ENCODE measurements at places on chromosomes 2 and 18.

DNA sequence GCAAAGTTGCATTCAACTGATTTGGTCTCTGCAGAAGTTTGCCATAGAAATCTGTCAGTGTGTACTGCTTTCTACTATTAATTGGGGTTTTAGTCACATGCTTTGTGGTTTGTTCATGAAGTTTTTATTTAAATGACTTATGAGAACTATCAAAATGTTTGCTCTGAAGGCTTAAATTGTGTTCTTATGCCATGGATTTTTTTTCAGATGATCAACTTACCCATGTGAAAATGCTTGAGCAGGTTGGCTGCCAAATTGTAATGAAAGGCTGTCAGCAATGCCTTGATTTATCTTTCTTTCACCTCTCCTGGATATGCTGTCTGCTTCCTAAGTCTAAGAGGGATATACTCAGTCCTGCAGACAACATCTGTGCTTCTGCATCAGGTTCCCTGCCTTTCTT, 50.7 kb downstream of the FMNL2 start:
- no peak for DNase-seq

- DNase-seq, result no peak
These were observed 185.8 kb downstream of the GFPT1 start for GRCh38 chr2:69201259-69201658.

GRCh38 chr2:195543902-195544894, 112.8 kb upstream of the SLC39A10 start:
- no peak for DNase-seq

- DNase-seq, result no peak
These were observed 318.7 kb downstream of the PDE11A start for GRCh38 chr2:177753682-177754491.

DNA sequence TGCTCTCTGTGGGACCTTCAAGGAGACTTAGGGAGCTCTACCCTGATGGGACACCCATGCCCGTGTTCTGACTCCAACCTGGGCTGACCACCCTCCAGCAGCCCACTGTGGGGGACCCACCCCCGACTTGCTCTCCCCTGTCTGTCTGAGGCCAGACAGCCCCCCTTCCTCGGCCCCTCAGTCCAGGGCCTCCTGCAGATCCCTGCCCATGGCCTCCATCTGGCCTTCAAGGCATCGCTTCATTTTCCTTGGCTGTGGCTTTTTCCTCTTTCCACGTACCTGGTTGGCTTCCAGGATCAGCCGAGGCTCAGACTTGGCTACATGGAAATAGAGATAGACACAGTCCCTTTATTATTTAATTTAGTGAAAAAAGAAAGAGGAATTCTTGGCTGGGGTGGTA, 290.0 kb downstream of the CYP26B1 start:
- DNase-seq, result no peak

DNA sequence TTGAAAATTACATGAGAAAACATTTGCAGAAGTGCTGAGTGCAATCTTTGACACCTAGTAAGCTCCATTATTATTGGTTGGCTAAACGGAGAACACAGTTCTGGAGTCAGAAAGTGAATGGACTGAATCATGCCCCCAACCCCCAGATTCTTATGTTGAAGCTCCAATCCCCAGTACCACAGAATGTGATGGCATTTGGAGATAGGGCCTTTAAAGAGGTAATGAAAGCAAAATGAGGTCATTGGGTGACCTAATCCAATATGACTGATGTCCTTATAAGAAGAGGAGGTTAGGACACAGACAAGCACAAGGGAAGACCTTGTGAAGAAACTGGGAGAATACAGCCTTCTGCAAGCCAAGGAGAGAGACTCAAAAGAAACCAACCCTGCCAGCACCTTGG, 200.9 kb upstream of the EPAS1 start:
- DNase-seq, result no peak

- DNase-seq, result peak; percentile 33
These were observed 169.2 kb upstream of the FHL2 start for GRCh38 chr2:105567996-105568494.

GRCh38 chr18:47842836-47843235, 87.6 kb downstream of the SMAD2 start:
- no peak for DNase-seq

- DNase-seq, result no peak
These were observed 35.4 kb downstream of the INPP4A start for GRCh38 chr2:98479959-98480524.

GRCh38 chr2:14492920-14493503, 139.5 kb upstream of the LRATD1 start:
- DNase-seq, result no peak

DNA sequence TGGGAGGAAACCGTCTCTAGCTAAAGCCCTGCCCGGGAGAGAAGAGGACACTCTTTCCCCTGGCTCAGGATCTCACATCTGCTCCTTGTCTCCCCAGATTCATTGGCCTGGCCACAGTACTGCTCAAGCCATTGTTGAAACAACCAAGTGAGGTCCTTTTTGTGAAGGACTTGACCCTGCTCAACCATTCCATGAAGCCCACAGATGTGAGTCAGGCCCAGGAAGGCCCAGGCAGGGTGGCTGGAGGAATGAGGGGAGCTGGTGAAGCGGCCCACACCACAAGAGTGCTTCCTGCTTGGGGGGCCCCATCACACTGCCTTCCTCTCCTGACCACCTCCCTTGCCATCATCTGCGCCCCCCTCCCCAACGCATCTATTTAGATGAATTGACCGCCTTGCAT, 5.1 kb downstream of the FER1L5 start:
- DNase-seq, result no peak

DNA sequence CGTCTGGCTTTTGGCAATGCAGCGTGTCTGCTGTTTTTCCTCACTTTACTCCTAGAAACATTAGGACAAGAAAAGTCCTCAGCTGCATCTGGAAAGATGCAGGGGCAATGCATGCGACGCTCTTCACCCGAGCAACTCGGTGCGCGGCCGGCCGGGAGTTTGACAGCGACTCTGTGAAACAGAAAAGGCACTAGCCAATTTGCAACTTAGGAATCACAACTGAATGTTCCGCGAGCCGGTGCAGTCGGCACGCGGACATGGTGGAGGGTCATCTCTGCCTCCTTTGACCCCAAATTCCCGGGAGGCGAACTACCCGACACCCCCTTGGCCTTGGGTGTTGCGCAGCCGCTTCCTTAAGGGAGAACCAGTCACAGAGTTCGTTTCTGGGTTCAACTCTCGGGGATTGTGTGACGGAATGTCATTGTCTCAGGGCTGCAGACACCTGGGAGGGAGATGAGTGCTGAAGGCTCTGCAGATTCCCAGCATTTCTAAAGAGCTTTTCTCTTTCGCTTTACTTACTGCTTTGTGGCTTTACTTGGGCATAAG, 9.8 kb downstream of the NR4A2 start:
- peak; percentile 25 for DNase-seq

DNA sequence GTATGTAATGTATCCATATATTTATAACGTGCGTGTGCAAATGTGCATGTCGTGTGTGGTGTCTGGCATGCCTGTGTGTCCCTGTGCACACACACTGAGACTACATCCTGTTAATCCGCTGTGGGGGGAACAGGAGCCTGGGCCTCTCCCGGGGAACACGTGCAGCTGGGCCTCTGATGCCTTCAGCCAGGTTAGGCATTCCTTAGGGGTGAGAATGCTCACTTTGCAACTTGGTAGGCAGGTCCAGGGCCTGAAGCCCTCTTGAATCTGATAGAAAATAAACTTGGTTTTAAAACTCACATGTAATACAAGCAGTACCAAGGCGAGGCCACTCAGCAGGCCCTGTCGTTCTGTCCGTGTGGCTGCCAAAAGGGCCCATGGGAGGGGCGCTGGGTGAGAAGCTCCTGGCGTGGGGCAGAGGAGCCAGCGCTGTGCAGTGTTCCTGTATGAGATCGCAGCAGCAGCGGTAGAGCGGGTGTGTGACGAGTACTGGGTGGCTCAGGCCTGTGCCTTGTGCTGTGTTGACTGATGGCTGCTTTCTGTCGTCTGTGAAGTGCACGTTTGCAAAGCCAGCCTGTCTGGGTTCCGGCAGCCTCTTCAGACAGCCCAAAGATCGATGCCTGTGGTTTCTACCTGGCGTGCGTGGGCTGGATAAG, 16.2 kb downstream of the SALL3 start:
- DNase-seq, result no peak

- no peak for DNase-seq
These were observed 217.6 kb downstream of the NDUFA10 start for GRCh38 chr2:239807568-239807967.

- DNase-seq, result no peak
These were observed 34.0 kb downstream of the LBH start for GRCh38 chr2:30265052-30266015.

- no peak for DNase-seq
These were observed 514.9 kb downstream of the PTPRM start for GRCh38 chr18:8081872-8082553.

DNA sequence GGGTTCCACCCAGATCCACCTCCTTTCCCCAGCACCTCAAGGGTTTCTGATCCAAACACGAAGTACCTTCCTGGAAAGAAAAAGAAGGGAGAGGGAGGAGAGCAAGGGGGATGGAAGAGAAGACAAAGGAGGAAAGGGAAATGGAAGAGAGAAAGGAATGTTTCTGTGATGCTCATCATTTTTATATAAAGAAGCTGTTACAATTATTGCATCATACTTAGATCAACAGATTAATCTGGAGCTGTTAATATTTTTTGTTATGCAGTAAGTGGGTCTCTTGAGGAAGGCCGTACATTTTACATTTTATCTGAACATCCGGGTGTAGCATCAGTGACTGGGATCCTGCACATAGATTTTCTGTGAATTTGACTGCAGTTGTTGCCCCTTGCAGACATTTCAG, 60.6 kb upstream of the NEDD4L start:
- no peak for DNase-seq

GRCh38 chr2:126312579-126312978, 343.4 kb upstream of the GYPC start:
- DNase-seq, result no peak

- no peak for DNase-seq
These were observed 256.0 kb downstream of the DCDC2C start for GRCh38 chr2:3959372-3959771.

DNA sequence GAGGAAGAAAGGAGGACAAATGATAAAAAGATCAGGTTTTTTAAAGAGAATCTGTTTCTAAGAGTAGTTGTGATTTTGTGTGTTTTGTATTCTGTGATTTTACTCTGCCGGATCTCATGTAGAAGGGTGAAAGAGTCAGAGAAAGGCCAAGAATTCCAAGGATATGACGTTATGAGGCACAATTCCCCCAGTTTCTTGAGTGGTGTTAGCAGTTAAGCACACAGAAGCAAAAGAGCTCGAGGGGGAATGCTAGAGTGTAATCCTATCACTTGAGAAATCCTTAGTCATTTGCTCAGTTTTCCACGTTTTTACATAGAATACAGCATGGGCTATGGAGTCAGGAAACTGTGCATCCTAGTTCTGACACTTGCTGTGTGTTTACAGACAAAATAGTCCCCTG, 34.8 kb downstream of the METTL4 start:
- DNase-seq, result no peak

- no peak for DNase-seq
These were observed 228.9 kb downstream of the RBM43 start for GRCh38 chr2:151032741-151033191.

GRCh38 chr2:105882920-105883435, 138.3 kb downstream of the NCK2 start:
- DNase-seq, result no peak

- no peak for DNase-seq
These were observed 122.2 kb downstream of the ACKR3 start for GRCh38 chr2:236691799-236692167.

DNA sequence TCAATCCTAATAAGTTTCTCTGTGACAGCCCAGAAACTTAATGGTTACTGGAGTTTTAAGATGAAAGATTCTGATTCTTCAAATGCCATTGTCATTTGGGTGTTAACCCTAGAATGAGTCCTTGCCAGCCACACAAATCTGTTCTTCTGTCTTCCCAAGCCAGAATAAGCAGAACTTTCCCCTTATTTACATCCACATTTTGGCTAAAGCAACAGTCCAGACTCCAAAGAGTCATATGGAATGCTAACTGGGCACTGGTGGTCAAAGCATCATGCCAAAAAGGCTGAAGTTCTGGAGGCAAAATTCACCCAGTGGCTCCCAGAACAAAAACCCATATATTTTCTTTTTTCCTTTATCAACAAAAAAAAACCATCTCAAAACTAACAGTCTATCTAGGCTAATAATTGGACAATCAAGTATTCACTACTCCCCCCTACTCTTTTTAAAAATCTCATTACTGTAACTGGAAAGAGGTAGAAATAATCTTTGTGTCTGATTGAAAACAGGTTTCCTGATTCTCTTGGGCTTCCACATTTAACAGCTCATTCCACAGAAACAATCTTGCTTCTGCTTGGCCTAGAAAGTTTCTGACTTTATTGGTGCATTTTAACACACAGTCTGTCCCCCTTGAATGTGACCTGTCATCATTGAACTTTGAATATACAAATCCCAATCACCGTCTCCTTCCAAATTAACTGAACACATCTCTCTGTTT, 89.6 kb upstream of the SETBP1 start:
- no peak for DNase-seq

GRCh38 chr2:216082117-216082711, 495 bp downstream of the TMEM169 start:
- DNase-seq, result no peak

DNA sequence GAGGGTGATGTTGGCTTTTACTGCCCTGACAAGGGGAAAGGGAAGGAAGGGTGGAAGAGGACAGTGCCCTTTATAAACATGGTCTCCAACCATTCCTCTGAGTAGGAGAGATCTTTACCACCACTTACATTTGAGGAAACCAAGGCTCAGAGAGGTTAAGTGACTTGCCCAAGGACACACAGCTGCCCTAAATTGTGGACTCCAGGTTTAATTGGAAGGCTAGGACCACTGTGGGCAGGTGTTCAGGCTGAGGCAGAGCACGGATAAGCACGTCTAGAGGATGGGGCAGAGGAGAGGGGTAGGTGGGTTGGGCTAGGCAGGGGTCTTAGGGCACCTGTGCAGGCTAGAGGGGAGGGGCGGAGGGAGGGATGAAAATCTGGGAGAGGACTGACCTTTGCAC, 32.7 kb downstream of the INHBB start:
- DNase-seq, result no peak

DNA sequence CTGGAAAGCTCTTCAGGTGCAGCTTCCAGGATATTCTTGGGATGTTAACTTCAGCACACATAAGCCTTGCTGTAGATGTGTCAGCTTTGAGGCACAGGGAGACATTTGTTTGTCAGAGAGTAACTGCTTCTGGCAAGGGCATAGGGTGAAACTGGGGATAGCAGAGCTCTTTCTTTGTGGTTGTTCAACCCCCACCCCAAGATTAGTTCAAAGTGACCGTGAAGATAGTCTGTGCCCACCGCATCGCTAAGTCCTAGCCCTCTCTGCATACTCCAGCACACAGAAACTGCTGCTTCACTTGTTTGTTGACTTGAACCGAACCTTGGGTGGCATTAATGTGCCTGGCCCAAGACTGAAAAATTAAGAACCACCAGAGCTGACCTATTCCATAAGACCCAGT, 1.4 kb downstream of the SLC14A1 start:
- no peak for DNase-seq

GRCh38 chr2:223956300-223956699, 963 bp upstream of the MRPL44 start:
- no peak for DNase-seq

DNA sequence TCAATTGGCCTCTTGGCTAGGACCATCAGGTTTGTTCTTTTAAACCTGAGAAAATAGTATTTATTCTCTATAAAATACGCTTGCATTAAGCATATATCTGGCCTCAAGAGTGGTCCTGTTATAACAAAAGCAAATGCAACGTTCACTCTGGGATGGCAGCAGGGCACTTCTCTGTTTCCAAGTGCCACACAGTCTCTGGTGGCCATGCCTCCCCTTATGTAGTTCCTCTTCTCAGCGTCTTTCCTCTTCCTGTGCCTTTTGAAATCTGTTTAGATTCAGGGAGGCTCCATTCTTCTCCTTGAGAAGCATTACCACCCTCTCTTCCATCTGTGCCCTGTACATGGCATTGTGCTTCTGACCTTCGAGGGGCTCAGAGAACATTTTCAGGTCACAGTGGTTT, 51.9 kb downstream of the TSHZ1 start:
- no peak for DNase-seq

All from naive thymus-derived CD4-positive, alpha-beta T cell (primary cell).